ENCODE measurements at places on chromosomes 11 and 22.

- DNase-seq, result no peak
Measured at GRCh38 chr11:17171343-17171742, 36.4 kb downstream of the PIK3C2A start.

DNA sequence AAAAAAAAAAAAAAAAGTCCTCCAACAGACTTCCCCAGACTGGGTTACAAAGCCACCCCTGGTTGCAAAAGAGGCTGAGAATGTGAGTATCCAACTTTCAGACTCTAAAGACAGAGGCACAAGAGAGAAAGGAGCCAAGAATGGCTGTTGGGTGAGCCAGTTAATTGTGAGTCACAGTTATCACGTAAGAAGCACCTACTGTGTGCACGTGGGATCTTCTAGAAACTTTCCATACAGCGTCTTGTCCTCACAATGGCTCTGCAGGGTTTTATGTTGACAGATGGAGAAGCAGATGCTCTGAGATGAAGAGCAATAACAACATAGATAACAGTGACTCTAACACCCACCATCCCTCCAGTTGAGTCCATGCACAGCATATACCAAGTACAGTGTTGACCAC is 41.0 kb downstream of the CD82 start:
- no peak for DNase-seq

DNA sequence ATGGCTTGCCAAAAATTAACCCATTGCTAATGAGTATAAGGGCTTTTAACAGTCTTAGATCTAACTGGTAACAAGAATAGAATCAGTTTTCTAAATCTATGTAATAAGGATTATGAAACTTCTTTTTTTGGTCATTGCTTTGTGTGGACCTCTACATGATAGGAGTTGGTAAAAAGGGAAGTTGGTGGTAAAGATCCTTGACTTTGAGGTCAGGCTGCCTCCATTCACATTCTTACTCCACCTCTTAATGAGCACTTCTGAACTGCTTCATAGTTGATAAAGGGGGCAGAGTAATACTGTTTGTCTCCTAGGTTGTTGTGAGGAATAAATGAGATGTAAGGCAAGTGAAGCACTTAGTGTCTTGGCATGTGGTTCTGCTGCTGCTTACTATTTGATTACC is 10.6 kb downstream of the EIF3M start:
- no peak for DNase-seq

DNA sequence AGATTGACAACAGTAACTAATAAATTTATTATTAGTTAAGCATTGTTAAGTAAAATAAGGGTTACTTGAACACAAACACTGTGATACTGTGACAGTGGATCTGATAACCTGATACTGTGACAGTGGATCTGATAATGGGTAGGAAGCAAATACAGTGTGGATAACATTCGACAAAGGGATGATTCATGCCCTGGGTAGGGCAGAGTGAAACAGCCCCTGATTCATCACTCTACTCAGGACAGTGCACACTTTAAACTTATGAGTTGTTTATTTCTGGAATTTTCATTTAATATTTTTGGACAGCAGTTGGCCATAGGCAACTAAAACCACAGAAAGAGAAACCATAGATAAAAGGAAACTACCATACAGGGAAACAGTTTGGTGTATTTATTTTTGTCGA is 60.8 kb upstream of the CTSC start:
- DNase-seq, result no peak

GRCh38 chr11:13000116-13000515 is 9.0 kb upstream of the RASSF10 start:
- DNase-seq, result no peak

DNA sequence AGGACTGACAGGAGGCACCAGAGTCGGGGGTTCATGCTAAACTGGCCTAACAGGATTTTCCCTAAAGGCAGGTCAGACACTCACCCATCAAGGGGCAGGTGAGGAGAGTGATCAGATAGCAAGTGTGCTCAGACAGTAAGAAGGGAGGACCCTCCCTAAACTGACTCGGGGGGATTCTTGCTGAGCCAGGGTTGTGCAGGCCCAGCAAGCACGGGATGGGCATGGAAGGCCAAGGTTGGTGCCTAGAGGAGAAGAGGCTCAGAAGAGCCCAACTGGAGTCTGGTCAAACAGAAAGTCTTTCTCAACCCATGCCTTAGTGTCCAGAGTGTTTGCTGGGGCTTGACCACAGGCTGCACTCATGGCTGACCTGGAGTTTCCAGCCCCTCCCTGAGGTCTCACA is 6.2 kb upstream of the APOL1 start:
- DNase-seq, result no peak

GRCh38 chr22:43905681-43906080 is 13.9 kb upstream of the PNPLA5 start:
- no peak for DNase-seq

DNA sequence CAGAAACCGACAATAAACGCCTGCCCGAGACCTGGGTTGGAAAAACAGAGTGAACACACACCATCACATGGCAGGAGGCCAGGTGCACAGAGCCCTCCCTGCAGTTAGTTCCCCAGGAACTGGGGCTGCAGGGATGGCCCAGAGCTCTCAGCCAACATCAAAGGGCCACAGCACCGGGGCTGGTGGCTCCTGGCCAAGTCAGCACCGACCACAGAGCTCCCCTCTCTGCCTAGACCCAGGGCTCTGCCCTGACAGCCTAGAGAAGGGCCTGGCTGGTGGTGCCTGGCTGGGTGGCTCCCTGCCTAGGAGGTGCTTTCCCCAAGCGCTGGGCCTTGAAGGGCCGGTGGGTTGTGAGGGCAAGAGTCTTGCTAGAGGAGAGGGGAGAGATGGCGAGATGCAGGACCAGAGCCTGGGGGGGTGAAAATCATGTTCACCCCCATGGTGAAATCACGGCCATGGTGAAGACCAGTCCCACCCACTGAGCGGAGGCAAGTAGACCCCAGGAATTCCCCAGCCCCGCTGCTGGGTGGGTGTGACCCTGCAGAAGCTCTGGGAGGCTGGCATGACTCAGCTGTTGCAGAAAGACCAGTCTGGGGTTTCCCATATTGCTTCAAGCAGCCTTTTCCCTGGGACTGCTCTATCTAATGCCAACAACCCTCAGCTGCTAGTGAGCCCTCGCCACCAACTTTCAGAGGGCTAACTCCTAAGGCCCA is 7.2 kb upstream of the BID start:
- peak; percentile 14 for DNase-seq

- DNase-seq, result no peak
Measured at GRCh38 chr11:18495703-18496102, 31.0 kb downstream of the TSG101 start.

DNA sequence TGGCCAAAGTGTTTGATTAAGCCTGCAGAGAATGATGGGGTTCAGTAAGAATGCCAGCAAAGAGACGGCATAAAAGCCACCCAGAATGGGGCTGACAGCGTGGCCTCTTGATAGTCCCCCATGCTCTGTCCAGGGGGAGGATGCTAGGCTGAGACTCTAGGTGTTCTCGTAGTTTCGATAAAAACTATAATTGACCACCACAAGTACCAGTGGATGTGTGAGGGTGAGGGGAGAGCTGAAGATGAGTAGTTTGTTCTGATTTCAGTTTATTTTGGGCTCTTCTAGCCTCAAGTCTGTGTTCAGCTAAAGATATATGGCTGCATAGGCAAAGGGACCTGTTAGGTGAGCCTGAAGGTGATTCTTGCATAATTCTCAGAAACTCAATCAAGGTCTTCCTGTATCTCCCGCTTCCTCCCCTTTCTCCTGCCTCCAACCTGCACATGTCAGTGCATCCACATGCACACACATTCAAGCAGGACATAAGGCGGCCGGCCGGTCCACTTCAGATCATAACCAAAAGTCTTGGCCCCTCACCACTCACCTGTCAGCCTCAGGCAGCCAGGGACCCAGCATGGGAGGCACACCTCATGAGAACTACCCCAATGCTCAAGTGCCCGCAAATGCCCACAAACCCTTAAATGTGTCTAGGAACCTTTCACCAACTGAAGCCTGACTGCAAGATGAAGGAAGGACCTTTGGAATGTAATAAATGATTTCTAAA is 31.2 kb downstream of the FLI1 start:
- no peak for DNase-seq

DNA sequence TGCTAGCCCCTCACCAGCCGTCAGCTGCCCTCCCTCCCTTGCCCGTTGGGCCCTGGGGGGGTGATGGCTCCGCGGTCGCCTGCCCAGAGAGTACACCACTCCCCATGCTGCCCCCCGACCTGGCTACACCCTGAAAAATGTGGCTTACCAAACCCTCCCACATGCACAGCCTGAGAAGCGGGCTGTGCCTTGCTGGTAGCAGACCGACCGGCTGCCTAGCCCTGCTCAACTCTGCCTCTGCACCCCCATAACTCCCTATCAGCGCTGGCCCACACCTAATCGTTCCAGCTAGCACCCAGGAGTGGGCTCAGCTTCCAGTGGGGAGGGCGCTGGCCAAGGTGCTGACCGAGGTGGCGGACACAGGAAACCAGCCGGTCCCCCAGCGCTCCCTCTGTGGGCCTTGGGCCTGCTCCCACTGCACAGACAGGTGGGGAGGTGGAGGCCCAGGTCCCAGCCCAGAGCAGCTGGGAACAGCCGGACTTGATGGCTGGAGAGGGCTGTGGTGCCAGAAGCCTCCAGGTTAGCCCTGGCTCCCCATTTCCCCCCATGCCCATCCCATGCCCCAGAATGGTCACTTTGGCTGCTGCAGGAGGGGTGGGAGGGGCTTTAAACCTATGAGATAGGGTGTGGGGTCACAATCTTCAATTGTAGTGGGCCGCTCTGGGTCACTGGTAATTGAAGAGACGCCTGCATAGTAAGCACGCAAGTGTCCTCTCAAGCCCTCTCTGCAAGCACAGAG is 32.1 kb upstream of the PRODH start:
- no peak for DNase-seq
